ENCODE measurements at places on chromosomes 2 and 18. TPM values are rescaled to one million over a fixed set of nuclear protein-coding genes. Genes with fewer than 3 reads are reported as not detected.

GRCh38 chr2:105999211-105999989 is 194.7 kb downstream of the UXS1 start:
- H3K4me1 ChIP-seq = no peaks in the 10 kb centered on the region
- H3K36me3 ChIP-seq = no peaks in the 10 kb centered on the region
- DNase-seq = no peak
- H3K27me3 ChIP-seq = no peaks in the 10 kb centered on the region
- no peak overlapping the region for H3K27ac ChIP-seq
- no peak overlapping the region for H3K4me3 ChIP-seq

DNA sequence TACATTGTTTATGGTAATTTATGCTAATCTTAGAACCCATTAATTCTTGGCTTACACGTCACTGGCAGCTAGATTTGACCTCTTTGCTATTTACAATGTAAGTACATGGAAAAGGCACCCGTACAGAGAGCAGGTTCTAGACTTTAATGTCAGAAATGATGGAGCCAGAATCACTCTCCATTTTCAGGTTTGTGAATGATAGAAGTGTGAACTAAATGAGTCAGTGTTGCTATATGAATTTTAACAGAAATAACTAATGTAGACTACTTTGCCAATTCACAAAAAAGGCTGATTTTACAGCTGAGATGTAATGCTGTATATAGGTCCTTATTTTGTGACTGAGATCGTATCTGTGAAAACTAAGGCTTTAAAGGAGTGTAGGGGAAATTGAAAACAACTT is 214.6 kb downstream of the LDLRAD4 start:
- no peaks in the 10 kb centered on the region for H3K36me3 ChIP-seq
- peaks cover 3% of the 10 kb centered on the region for H3K4me1 ChIP-seq
- no peak overlapping the region for H3K27ac ChIP-seq
- no peak overlapping the region for H3K4me3 ChIP-seq

DNA sequence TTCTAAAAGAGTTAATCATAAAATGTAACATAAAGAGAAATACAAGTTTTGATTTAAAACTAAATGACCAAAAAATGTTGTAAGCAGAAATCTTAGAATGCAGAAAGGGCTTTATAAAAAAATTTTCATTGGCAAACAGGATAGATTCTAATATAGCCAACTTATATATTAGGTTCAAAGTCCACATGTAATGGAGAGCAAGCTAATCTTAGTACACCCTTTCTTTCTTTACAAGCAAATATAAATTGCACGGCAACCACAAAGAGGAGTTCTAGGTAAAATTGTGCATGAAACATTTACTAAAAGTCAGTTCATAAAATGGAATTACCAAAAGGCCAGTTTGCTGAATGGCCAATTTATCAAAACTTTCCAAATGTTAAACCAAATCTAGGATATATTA is 130.6 kb downstream of the NOL4 start:
- DNase-seq = no peak
- no peak overlapping the region for H3K27ac ChIP-seq
- H3K4me3 ChIP-seq = no peak overlapping the region
- no peaks in the 10 kb centered on the region for H3K4me1 ChIP-seq
- H3K27me3 ChIP-seq = no peaks in the 10 kb centered on the region

DNA sequence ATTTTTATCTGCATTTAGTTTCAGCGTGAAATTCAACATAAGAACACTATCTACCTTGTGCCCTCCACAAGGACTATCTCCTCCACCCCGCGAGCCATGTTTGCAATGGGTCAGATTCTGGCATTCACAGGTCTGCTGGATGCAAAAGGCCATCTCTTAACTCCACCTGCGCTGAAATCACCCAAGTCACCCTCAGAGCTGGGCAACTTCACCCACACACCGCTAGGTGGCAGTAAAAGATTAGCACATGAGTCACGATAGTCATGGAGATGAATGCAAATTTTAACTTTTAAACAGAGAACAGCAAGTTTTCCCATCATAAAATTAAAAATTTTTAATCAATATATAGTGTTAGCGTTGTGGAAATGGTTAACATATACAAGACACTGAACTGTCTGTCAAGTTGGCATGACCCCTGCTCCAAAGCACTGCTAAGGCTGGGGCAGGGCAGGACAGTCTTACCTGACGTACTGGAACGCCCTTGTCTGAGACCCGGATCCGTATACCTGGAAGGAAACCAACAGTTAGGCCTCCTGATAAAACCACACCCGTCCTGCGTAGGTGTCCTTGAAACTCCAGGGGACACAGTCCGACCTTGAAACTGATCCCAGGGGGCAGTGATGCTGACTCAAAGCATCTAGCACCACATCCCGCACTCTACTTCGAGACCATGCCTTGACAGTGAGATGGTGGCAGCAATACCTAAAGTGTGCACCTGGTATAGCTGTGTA is 89.6 kb downstream of the UXS1 start:
- no peak for DNase-seq
- H3K36me3 ChIP-seq = no peaks in the 10 kb centered on the region
- H3K4me1 ChIP-seq = no peaks in the 10 kb centered on the region
- no peak overlapping the region for H3K27ac ChIP-seq
- H3K27me3 ChIP-seq = no peaks in the 10 kb centered on the region
- no peak overlapping the region for H3K4me3 ChIP-seq

- DNase-seq = no peak
- no peak overlapping the region for H3K4me3 ChIP-seq
- H3K36me3 ChIP-seq = no peaks in the 10 kb centered on the region
- no peaks in the 10 kb centered on the region for H3K27me3 ChIP-seq
These were observed 65.2 kb upstream of the FIGN start for GRCh38 chr2:163800951-163801381.

DNA sequence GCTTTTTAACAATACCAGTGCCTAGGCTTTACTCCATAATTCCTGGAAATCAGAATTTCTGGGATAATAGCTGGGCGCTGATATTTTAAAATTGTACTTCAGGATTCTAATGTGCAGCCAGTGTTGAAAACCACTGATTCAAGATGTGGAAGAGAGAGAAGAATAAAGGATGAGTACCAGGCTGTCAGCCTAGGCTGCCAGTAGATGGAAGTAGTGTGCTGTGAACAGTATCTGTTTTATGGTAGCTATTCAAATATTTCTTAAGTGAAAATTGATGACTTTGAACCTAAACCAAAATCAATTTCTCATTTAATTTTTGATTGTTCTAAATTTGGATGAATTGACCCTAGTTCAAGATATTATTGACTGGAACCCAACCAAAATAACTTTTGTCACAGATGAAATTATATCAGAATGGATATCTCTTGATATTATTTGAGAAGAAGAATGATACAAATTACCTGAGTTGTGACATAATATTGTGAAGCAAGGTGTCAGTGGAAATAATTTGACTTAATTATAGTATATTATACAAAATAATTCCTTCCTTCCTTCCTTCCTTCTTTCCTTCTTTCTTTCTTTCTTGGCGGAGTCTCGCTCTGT is 88.0 kb downstream of the COMMD1 start:
- no peak for DNase-seq
- no peaks in the 10 kb centered on the region for H3K36me3 ChIP-seq
- no peaks in the 10 kb centered on the region for H3K27me3 ChIP-seq

- H3K4me1 ChIP-seq = peaks cover 46% of the 10 kb centered on the region
- no peak overlapping the region for H3K4me3 ChIP-seq
- no peak for DNase-seq
- H3K36me3 ChIP-seq = no peaks in the 10 kb centered on the region
These were observed 127.8 kb downstream of the MBP start for GRCh38 chr18:77004555-77005380.

DNA sequence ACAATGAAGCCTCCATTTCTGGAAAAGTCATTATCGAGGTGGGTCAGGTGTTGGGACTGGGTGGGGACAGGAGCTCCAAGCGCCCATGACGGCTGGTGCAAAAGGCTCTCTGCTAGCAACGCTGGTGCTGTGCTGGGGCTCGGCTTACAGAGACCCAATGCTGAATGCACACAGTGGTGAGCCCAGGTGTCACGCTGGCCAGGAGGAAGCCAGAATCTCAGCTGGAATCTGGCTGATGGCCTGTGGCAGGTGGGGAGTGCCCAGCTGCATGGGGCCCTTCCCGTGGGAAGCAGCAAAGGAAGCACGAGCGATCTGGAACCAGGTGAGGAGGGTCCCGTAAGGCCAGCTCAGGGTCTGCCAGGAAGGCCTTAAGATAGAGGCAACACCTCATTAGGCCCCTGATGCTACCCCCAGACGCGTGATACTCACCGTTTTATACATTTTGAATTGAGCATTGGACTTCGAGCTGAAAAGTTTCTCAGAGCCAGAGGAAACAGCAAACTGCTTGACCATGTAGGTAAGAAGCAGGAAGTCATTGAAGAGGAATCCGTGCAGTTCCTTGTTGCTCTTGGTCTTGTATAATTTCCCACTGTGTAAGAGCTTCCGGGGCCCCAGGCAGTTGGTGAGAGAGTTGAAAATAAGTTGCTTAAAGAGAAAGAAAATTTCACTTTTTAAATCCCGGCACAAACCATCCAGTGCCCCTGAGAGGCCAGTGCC is 34.7 kb downstream of the FAM228A start:
- DNase-seq = no peak
- H3K36me3 ChIP-seq = peaks cover 100% of the 10 kb centered on the region
- H3K27ac ChIP-seq = no peak overlapping the region

CDK15 gene
- 0.84 TPM for total RNA-seq

GBX2 gene
- total RNA-seq = not detected

CPO gene
- 0.37 TPM for total RNA-seq

CDH7 gene
- total RNA-seq = 0.34 TPM

GLB1L gene
- 9.9 TPM for total RNA-seq
